ENCODE measurements at places on chromosomes 4 and X.

DNA sequence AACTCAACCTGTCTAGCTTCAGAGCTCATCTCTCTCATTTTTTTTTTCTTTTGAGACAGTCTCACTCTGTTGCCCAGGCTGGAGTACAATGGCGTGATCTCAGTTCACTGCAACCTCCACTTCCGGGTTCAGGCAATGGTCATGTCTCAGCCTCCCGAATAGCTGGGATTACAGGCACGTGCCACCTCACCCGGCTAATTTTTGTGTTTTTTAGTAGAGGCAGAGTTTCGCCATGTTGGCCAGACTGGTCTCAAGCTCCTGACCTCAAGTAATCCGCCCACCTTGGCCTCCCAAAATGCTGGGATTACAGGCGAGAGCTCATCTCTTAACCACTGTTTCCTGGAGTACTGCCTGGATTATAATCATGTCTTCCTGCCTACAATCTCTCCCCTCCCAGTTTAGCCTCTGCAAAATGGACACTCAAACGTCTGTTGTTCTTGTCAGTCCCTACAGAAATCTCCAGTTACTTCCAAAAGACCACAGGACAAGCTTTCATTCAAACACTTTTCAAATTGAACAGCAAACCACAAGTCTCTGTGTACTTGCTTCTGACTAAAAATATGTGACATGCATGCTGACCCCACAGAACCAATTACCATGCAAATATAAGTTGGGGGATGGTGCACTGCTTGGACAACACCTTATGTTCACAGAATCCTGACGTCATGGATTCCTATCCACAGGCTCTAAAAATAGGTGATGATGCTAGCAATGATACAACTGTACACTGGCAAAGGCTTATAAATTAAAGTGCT lies 137.2 kb downstream of the SH3KBP1 start:
- no peak for DNase-seq

GRCh38 chr4:95599777-95600400 lies 51.1 kb upstream of the UNC5C start:
- DNase-seq = no peak

DNA sequence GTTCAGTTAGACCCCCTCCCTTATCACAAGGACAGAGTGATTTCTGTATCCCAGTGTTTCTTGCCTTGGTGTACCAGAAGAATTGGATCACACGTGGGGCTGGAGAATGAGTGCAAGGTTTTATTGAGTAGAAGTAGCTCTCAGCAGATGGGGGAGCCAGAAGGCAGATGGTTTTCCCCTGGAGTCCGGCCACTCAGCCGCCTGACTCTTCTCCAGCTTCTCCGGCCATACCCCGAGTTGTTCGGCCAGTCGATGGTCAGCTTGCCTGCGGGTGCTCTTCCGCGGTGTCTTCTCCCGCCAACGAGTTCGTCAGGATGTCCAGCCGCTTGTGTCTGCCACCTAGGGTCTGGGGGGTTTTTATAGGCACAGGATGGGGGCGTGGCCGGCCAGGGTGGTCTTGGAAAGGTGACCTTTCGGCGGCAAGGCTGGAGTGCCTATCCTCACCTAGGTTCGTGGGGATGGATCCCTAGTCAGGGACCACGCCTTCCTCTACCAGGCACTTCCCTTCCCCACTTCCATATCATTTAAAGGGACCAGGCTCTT lies 14.5 kb downstream of the GAB1 start:
- DNase-seq = no peak

- no peak for DNase-seq
Observed at GRCh38 chr4:23881052-23881501, 8.8 kb downstream of the PPARGC1A start.

- DNase-seq = no peak
Observed at GRCh38 chr4:140448162-140448561, 20.7 kb upstream of the CLGN start.

Measured in stimulated activated CD8-positive, alpha-beta memory T cell treated with anti-CD3 and anti-CD28 coated beads, Interleukin-4, amount 100 ng/mL, for 48 hours (primary cell).